ENCODE measurements at places on chromosomes 5 and 9.

DNA sequence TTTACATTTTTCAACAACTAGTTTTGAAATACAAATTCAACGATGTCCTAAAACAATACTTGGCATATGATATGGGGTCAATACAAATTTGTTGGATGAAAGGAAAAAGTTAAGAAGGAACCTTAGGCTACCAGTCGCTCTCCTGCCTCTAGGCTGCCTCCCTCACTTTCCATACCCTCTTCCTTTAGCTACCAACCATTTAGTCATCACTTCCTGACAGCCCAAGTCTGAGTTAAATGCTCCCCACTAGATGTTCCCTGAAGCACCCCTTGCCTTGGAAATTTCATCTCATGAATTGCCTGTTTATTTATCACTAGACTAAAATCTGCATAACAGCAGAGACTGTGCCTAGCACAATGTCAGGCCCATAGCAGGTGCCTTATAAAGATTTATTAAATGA is 2.7 kb upstream of the LARS1 start:
- no peak for DNase-seq

DNA sequence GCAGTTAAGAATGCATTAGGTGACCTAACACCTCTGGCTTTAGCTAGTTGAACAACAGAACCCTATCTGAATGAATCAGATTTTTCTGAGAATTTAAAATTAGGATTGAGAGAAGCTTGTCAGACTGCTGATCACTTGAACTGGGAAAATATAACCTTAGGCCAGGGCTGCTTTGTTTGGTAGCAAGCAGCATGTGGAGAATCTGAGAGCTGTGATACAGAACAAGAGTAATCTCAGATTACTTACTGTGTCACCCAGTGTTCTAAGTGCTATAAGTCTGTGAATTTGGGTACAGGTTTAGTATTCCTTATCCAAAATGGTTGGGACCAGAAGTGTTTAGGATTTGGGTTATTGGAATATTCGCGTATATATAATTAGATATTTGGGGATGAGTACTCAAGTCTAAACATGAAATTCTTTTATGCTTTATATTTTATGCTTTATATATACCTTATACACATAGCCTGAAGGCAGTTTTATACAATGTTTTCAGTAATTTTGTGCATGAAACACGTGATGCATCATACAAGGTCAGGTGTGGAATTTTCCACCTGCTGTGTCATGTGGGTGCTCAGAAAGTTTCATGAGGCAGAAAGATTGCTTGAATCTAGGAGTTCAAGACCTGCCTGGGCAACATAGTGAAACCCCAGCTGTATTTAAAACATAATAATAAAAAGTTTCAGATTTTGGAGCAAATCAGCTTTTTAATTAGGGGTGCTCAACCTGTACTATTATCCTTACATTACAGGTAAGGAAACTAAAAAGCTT is 8.3 kb upstream of the CHD1 start:
- no peak for DNase-seq

- no peak for DNase-seq
These were observed 758 bp upstream of the PDCD1LG2 start for GRCh38 chr9:5509573-5509972.

DNA sequence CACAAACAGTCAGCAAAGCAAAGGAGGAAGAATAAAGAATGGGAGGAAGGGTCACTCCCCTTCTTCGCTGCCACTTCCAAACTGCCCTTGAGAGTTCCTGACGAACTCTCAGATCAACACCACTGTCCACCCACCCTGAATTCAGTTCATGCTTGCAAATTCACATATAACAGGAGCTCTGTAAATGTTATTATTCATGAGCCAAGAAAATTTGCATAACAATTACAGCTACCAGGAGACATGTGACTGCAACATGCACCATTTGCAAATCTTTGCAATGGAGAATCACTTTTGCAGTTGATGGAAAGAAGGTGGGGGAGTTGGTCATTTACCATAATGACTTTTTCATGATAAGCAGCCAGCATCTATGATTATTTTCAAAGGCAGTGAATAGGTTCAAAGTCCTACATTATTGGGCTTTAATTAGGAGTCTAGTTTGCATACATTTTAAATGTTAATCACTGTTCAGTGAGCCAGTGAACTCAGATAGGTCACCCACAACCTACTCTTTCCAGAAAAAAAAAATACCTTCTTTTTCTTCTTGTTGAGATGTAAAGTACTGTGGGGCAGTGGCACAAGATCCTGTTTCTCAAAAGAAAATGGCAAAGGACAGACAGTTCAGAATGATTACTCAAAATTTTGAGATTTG is 149.7 kb downstream of the CAAP1 start:
- DNase-seq: no peak

- DNase-seq: no peak
These were observed 88.3 kb downstream of the SLC38A9 start for GRCh38 chr5:55623789-55624188.

DNA sequence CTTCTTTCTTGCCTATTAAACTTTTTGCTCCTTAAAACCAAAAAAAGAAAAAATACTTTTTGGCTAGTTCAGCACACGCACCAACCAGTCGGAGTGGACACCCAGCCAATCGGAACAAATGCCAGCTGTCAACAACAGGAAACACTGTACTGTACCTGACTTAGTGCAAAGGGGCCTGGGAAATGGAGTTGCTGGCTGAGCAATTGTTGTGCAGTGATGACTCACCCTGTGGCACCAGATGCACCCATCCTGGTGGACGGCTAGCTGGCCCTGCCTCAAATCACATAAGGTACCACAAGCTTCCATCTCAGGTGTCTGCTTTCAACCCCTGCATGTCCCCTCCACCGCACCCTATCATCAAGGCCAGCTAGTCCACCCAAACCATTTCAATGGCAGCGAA is 20.9 kb downstream of the FOXE1 start:
- DNase-seq: no peak

DNA sequence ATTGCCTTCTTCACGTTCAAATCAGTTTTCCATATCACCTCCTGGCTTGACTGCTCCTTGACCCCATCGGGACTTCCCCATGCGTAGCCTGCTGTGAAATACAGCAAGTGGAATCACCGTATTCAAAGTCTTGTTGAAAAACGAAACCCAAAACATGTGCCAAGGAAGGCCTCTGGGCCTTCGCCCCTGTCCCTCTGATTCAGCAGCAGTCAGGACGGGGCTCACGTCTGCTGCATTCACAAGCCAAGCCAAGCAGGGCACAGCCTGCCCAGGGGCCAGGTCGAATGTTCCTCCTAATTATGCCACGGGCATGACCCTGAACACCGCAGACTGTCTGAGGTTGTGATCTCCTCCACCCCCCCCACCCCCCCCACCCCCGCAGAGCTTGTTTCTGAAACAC is 960 bp upstream of the CTNND2 start:
- no peak for DNase-seq

- no peak for DNase-seq
These were observed 3.4 kb upstream of the CFAP95 start for GRCh38 chr9:69817202-69817601.

- DNase-seq: no peak
These were observed 69.4 kb downstream of the NPR3 start for GRCh38 chr5:32780508-32780919.

GRCh38 chr9:28206280-28206679 is 633.0 kb upstream of the C9orf72 start:
- DNase-seq: no peak

- DNase-seq: no peak
These were observed 10.7 kb downstream of the TNFAIP8 start for GRCh38 chr5:119366540-119366881.

Measured in stimulated activated CD8-positive, alpha-beta memory T cell treated with anti-CD3 and anti-CD28 coated beads, Interleukin-15, amount 100 ng/mL, for 1 hour (primary cell).